Stimulated activated CD4-positive, alpha-beta T cell treated with anti-CD3 and anti-CD28 coated beads, Interleukin-1b, Interleukin-23, amount 100 ng/mL, for 1 hour (primary cell): ENCODE measurements at places on chromosomes 6 and 20.

DNA sequence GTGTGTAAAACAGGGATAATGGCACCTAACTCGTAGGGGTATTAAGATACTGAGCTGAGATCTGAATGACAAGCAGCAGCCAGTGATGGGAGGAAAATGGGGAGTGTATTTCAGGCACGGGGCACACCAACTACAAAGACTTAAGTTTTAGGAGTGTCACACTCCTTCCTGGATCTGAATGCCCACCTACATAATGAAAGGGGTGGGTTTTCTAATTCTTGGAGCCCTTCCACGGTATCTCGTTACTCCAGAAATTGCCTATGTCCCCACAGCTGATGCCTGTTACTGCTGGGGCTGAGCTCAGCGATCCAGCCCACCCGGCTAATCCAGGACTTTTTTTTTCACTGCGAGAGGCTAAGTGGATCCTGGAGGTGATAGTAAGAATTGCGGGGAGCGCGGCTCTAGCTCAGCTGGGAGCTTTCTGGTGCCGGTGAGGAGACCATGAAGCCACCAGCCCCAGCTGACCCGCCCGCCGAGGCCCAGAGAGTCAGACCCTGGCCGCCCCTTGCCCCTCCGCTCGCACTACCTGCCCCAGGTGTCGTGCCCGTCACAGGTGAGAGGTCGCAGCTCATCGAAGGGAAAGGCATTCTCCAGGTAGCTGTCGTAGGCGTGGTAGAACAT lies 727 bp downstream of the EDEM2 start:
- no peak for DNase-seq

DNA sequence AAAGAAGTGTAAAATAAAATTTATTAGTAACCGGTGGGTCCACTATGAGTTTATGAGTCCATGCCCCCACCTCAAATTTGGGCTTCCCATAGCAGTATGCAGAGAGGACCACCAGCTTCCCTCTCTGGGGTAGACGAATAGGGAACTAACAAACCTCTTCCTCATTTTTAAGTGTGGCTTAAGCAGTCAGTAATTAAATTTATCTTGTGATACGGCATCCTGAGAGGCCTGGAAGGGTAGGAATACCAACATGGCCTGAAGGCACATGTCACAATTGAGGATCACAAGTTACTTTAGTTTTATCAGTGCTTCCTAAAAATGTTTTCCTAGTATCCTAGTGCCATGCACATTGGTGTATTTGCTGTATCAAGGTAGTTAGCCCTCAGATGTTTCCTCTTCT lies 239.9 kb downstream of the HIVEP2 start:
- DNase-seq: no peak

- DNase-seq: no peak
Measured at GRCh38 chr20:63417097-63417737, 55.2 kb downstream of the KCNQ2 start.

- DNase-seq: no peak
Measured at GRCh38 chr6:75498862-75499261, 5.3 kb upstream of the FILIP1 start.

GRCh38 chr6:53026526-53026925 lies 31.4 kb upstream of the GSTA4 start:
- DNase-seq: no peak
